ENCODE measurements at places on chromosomes 3 and 15.
A peak's percentile ranks its signal among the peaks of the same experiment; 100 is the strongest.

DNA sequence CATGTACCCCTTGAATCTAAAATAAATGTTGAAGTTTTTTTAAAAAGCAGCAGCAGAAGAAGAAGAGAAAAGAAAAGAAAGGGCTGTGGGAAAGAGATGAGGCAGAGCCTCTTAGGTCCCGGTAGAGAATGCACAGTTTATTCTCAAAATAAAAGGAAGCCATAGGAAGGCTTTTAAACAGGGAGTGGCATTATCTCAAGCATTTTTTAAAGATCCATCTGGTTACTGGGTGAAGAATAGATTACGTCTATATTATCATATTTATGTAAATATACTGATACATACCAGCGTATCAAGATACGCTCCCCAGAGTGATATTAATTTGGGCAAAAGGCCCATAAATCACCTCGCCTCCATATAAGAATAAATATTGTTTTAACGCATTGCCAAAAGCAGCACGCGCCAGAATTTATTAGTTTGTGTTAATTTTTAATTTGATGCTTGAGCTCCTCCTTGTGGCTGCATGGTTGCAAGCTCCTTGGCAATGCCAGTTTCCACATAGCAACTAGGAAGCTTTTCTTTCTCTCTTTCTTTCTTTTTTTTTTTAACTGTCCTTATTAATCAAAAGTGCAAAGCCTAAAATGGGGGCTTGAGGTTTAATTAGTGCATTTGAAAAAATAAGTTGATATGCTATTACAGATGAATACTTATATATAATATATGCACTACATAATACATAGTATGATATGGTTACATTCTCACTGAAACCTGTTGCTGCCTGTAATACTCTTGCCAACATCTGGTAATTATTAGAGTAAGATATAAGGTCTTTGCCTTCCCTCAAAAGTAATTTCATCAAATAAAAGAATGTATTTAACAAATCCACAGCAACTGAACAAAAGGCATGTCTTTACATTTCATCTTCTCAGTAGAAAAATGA, 242.8 kb upstream of the UBE2E2 start:
- peak; percentile 1 for DNase-seq

GRCh38 chr3:65144791-65145351, 457.1 kb upstream of the ADAMTS9 start:
- DNase-seq = no peak

- no peak for DNase-seq
Observed at GRCh38 chr15:34336991-34337556, 507 bp downstream of the SLC12A6 start.

DNA sequence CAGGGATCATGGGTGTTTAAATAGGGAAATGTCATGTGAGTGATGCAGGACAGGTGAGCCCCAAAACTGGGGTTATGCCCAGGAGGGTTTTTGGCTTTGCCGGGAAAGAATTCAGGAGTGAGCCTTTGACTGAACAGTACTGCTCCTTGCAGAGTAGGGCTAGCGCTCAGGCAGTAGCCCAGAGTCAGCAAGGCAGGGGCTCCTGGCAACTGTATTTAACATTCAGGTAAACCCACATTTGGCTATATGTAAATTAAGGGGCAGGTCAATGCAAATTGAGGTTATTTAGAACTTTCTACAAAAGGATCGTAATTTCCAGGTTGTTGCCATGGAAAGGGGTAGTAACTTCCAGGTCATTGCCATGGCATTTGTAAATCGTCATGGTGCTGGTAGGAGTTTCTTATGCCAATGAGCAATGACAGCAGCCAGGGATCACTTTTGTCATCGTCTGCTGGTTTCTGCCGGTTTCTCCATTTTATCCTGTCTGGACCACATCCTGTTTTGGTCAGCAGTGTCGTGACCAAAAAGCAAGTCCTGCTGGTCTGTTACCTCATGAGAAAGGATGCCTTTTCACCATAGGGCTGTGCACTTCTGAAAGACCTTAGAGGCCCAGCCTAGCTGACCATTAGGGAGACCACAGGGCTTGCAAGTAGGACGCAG, 24.3 kb downstream of the MTHFS start:
- DNase-seq = no peak

- DNase-seq = no peak
Observed at GRCh38 chr15:69685512-69686452, 233.2 kb downstream of the RPLP1 start.

DNA sequence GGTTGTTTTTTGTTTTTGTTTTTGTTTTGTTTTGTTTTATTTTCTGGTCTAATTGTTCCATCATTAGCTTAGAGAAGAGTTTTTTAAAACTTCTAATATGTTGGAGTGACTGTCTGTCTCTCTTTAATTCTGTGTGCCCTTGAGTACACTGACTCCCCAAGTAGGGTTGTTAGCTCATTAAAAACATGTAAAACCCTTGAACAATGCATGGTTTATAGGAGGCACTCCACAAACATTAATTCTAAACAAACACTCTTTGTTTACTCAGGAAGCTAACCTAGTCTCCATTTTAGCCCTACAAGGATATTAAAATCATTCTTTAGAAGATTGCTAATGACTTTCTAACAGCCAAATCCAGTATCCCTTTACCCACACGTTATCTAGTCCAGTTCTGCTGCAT, 100.5 kb downstream of the CGGBP1 start:
- no peak for DNase-seq

DNA sequence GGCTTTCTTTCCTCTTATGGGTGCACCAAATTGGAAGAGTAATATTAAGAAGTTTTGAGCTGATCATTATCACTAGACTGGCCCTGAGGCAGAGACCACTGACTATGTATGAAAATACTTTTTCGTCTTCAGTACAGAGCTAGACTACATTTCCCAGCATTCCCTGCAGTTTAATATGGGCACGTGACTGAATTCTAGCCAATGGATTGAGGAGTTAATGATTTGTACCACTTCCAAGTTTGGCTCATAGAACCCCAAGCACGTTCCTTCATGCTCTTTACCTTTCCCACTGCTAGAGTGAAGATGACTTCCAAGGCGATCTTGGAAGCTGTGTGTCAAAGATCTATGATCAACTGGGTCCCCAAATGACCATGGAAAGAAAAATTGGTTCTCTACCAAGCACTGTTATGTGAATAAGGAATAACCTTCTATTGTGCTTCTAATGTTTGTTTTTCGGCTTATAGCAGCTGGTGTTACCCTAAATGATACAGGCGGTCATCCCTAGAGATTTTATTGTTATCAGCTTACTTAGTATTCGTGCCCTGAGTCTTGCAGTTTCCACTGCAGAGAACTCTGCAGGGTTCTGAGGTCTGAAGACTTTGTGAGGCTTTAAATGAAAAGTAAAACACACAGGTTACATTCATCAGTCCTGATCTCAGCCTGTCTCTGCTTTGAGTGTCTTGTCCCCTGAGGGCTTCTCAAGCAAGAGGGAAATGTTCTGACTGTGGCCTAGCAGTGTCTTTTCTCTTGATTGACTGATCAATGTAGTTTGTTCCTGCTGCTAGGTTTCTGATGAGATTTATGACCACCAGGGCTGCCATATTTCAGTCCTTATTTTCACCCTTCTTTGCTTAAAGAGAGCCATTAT, 486.8 kb downstream of the PDCD6IP start:
- DNase-seq = no peak

GRCh38 chr3:134487406-134487805, 1.5 kb downstream of the CEP63 start:
- no peak for DNase-seq

- no peak for DNase-seq
Observed at GRCh38 chr3:71602256-71602655, 18.7 kb upstream of the FOXP1 start.

DNA sequence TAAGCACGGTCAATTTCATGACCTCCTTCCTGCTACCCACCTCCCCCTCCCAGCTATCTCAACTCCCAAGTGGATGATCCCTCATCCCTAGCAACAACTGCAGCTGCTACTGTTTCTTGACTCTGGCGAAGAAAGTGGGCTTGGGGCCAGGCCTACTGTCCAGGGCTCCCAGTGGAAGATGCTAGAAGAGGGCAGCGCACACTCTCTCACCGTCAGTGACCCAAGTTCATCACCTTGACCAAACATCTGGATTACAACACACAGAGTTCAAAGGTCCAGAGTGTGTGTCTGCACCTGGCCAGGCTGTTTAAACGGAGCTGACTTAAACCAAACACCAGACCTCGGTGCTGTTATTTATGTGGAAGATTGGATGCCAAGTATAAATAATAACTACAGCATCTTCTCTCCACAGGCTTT, 385.6 kb downstream of the SHQ1 start:
- no peak for DNase-seq

DNA sequence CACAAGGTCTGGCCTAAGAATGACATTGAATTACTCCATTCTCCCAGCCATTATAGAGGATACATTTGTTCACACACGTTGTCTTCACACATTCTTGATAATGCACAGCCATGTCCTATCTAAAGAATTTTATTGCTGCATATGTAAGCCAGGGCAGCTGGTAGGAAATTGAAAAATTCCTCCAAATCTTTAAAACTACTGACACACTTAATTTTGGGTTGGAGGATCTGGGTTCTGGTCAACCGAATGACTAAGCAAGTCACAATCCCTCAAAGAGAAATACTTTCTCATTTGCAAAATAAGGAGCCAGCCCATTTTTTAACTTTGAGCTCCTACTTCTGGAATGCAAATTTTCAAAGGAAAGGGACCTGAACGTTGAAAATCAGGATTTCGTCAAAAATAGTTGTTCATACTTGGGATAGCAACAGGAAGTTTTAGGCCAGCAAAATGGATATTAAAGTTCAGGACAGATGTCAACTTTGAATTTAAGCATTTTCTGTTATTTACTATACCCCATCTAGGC, 638.3 kb downstream of the NTRK3 start:
- no peak for DNase-seq

GRCh38 chr3:196971094-196971698, 2.6 kb upstream of the PIGZ start:
- DNase-seq = no peak

GRCh38 chr3:149646181-149646766, 11.6 kb downstream of the WWTR1 start:
- DNase-seq = no peak

- no peak for DNase-seq
Observed at GRCh38 chr3:14791343-14791945, 27.3 kb upstream of the FGD5 start.

- no peak for DNase-seq
Observed at GRCh38 chr3:128907706-128908445, 28.5 kb downstream of the ACAD9 start.

- DNase-seq = no peak
Observed at GRCh38 chr15:97903971-97904572, 56.4 kb upstream of the ARRDC4 start.

DNA sequence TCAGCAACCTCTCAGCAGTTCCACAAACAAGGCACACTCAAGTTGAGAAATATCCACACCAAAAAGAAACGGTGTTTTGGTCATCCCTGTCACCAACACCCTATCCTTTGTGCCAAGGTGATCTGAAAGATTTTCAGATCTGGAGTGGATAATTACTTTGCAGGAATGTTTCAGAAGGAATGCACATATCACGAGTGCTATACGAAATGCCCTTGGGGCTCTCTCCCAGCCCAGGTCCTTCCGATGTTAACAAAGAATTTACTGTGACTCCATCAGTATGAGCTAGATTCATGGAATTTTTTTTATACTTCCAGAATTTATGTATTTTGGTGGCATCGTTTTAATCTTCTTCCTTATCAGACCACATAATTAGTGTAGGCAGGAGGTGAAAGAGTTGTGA, 105.0 kb downstream of the GRM7 start:
- no peak for DNase-seq

GRCh38 chr3:111547631-111548030, 5.6 kb downstream of the CD96 start:
- DNase-seq = no peak

- DNase-seq = no peak
Observed at GRCh38 chr3:159829539-159830227, 159.0 kb upstream of the IL12A start.

DNA sequence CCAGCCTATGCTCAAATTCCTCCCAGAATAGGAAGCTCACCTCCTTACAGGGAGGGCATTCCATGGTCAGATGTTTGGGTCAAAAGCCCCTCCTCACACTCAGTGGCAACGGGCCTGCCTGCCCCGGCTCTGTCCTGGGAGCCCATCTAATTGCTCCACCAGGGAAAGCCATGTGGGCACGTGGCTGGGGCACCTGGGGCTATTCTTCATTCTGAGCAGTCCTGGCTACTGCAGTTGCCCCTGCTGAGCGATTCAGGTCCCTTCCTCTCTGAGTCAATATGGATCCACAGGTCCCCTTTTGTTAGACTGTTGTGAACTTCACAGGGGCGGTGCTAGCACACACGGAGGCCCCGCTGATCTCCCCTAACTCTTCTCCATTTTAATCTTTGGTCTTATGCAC, 39.4 kb downstream of the TPRA1 start:
- DNase-seq = no peak

DNA sequence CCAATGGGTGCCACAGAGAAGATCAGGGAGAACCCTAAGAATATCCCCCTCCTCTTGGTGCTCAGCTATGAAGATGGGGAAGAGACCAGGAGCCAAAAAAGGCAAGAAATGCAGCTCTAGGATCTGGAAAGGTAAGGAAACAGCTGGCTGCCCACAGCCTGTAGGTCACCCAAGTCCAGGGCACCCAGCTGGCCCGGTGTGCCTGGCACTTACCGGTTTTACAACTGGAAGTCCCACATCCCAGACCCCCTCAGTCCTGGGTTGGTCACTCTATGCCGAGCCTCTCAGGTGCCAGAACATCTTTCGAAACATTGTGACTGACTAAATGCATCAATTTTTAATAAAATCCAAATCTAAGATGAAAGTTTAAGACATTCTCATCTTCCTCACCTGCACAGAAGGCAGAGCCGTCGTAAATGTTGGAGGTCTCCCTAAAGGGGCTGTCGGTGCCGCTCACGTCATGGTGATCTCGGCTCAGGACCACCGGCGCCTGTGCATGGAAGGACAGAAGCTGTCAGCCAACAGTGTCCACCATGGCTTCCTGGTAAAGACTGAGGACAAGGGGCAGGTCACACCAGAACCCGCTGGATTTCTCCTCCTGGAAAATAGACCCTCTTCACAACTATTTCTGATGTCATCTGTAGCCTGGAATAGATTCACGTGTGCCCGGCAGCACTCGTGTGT, 13.3 kb upstream of the ZXDC start:
- no peak for DNase-seq

DNA sequence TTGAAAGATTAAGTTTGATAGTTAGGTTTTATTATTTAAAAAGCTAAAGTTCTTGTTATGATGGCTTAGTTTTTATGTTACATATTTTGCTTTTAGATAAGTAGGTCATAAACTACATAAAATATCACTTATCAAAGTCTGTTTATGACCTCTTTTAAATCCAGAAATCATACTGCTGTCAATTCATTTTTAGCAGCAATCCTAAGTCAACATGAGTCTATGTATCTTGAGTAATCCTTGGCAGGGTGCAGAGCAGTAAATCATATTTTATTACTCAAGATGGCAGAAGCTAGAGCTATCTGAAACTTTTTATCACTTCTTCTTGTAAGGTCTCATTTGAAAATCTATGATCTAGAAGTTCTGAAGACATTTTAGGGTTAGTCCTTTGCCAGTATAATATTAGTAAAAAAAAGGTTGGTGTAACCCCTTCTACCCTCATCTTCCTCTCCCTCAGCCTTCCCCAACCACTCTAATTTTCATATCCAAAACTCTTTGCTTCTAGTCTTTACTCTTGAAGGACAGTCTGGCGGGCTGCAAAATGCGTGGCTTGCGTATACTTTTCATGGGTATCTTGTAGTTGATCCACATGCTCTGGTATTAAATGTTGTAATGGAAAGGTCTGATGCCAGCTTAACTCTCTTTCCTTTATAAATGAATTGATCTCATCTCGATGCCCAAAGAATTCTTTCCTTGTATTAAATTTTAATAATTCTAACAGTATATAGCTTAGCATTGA, 134.0 kb upstream of the THRB start:
- DNase-seq = no peak

- no peak for DNase-seq
Observed at GRCh38 chr15:68816158-68816557, 4.5 kb downstream of the ANP32A start.

Data from anterior cingulate cortex (tissue), 58 donors.